Small intestine (tissue), 16 donors: ENCODE measurements at places on chromosomes 7 and 10.

GRCh38 chr7:93055543-93056107, 62.2 kb downstream of the SAMD9 start:
- DNase-seq: peak; percentile 36

GRCh38 chr7:30743371-30744074, 8.4 kb upstream of the INMT start:
- DNase-seq: peak; percentile 53

DNA sequence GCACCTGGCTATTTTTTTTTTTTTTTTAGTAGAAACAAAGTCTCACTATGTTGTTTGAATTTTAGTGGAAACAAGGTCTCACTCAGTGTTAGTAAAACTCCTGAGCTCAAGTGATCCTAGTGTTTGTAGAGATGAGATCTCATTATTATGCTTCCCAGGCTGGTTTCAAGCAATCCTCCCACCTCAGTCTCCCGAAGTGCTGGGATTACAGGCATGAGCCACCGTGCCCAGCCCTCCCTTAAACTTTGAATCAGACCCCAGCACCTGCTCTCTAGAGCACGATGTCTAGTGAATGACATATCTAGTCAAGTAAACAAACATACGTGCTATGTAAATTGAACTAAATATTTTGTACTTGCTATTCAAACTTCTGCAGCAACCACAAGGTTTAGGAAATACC, 105.6 kb upstream of the MYO3A start:
- no peak for DNase-seq

GRCh38 chr7:148304083-148304335, 286.6 kb upstream of the C7orf33 start:
- DNase-seq: no peak

- no peak for DNase-seq
These were observed 142.7 kb downstream of the ICA1 start for GRCh38 chr7:8119262-8119661.
